Activated naive CD8-positive, alpha-beta T cell treated with anti-CD3 and anti-CD28 coated beads, Interleukin-2, amount 10 ng/mL, durations not matched to agents 7 days and 5 days (primary cell): ENCODE measurements at places on chromosomes 16 and 17. TPM values are rescaled to one million over a fixed set of nuclear protein-coding genes. Genes with fewer than 3 reads are reported as not detected.

Gene CD68
- 33.9 TPM for total RNA-seq

DNA sequence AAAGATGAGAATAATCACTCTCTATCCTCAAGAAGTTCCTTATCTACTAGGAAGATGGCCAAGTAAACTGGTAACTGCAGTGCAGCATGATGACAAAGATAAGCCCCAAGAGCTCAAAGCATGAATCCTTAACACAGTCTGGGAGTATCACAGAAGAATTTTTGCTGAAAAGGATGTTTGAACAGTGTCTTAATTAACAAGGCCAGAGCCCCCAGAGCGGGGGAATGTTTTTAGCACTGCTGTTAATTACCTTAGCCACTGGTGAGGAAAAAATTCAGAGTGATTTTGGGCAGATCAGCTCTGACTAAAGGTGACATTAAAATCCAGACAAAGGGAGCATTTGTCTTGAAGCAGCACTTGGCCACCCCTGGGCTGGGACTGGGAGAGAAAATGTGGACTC is 30.1 kb downstream of the ADAMTS18 start:
- no peaks in the 10 kb centered on the region for H3K36me3 ChIP-seq
- H3K27me3 ChIP-seq = peaks cover 8% of the 10 kb centered on the region
- H3K4me3 ChIP-seq = no peak overlapping the region
- no peak overlapping the region for H3K27ac ChIP-seq
- H3K4me1 ChIP-seq = no peaks in the 10 kb centered on the region
- no peak for DNase-seq

- H3K4me1 ChIP-seq = peaks cover 4% of the 10 kb centered on the region
- no peak overlapping the region for H3K4me3 ChIP-seq
- H3K27ac ChIP-seq = no peak overlapping the region
- DNase-seq = no peak
- H3K27me3 ChIP-seq = peaks cover 13% of the 10 kb centered on the region
Measured at GRCh38 chr17:45129940-45130680, 2.2 kb downstream of the PLCD3 start.

DNA sequence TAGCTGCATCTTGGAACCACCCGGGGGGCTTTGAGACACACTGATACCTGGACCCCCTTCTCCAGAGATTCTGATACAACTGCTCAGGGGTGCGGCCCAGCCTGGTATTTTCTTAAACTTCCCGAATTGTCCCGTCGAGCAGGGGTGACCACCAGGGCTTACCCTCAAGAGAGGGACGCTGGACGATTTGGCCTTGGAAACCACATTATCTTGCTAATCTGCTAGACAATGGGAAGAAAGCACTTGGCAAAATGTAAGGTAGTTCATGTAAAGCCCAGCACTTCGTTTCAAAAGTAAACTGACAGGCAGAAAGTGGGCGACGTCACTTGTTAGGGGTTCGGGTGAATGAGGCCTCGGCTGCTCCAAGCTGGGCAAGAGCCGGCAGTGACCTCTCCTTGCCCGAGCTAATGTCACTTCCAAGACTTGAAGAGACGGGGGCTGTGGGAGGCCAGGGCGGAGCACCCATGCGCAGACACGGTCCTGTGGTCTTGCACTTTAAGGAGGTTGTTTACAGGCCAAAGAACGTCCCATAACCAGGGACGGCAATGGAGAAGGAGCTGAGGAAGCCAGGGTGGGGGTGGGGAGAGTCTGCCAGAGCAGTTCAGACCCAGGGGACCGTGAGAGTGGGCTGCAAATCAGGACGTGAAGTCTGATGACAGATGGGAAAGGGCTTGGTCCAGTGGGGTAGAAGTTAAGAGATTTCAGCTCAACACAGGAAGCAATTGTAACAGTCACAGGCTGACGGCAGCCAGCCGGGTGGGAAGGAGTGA is 152.7 kb upstream of the GSE1 start:
- no peak overlapping the region for H3K4me3 ChIP-seq
- no peaks in the 10 kb centered on the region for H3K36me3 ChIP-seq
- no peak overlapping the region for H3K27ac ChIP-seq
- peaks cover 27% of the 10 kb centered on the region for H3K27me3 ChIP-seq

DNA sequence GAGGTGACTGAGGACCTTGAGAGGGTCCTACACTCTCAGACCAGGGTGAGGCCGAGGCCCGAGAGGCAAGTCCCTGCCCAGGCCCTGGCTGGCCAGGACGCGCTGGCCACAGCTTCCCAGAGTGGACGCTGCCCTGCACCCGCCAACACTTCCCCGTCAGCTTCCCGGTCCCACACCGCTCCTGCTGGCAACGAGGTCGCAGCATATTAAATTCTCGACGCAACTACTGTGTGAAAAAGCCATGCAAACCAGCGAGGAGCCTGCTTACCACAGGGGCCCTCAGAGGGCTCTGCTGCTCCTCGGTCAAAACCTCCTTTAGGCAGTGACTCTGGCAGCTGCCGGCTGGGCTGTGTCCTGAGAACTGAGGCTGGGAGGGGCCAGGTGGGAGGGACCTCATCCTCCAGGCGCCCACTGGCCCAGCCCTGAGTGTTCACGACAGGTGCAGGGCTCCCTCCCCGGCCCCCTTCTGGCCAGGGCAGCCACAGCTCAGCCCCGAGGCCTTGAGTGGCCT is 2.1 kb upstream of the TEX19 start:
- no peaks in the 10 kb centered on the region for H3K36me3 ChIP-seq
- no peak for DNase-seq
- H3K27ac ChIP-seq = no peak overlapping the region
- peaks cover 8% of the 10 kb centered on the region for H3K27me3 ChIP-seq
- H3K4me1 ChIP-seq = peaks cover 8% of the 10 kb centered on the region
